Activated CD4-positive, CD25-positive, alpha-beta regulatory T cell treated with anti-CD3 and anti-CD28 coated beads, Interleukin-2, amount 50 U/mL, for 16 hours (primary cell): ENCODE measurements at places on chromosomes 12 and 14.

DNA sequence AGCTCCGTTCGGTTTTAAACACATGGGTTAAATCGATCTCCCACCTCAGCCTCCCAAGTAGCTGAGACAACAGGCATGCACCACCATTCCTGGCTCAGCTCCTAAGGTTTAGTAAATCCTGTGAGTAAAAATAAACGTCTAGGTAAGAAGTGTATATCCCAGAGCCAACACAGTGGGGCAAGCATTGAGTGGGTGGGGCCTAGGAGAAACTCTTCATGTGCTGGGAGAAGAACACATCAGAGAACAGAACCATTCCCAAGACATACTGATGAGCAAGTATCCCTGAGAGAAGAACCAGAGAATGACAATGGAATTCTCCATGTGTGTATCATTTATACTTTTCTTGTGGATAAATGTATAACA is 86.3 kb downstream of the SEC23A start:
- DNase-seq: no peak

- no peak for DNase-seq
Measured at GRCh38 chr14:51724650-51725049, 72.9 kb downstream of the FRMD6 start.

GRCh38 chr12:22064968-22065367 is 18.9 kb downstream of the CMAS start:
- no peak for DNase-seq

DNA sequence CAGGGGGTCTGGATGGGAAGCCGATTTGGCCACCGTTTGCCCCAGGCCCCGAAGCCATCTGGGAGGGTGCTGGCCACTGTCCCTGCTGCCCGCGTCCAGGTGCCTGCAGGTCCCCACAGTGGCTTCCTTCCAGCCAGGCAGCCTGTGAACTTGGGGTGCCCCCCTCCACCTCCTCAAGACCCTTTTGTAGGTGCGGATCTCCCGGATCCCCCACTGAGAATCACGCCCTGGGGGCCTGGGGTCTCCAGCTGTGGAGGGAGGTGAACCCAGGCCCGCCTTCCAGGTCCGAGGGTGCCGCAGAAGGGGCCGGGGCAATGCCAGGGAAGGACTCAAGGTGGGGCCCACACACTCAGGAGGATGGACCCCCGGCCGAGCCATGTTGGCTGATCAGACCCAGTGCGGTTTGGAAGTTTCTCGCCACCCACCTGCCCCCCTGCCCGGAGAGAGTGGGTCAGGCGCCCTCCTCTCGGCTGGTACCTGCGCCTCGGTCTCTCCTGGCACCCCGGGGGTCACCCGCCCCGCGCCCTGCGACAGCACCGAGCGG is 1.7 kb downstream of the MMP17 start:
- no peak for DNase-seq

DNA sequence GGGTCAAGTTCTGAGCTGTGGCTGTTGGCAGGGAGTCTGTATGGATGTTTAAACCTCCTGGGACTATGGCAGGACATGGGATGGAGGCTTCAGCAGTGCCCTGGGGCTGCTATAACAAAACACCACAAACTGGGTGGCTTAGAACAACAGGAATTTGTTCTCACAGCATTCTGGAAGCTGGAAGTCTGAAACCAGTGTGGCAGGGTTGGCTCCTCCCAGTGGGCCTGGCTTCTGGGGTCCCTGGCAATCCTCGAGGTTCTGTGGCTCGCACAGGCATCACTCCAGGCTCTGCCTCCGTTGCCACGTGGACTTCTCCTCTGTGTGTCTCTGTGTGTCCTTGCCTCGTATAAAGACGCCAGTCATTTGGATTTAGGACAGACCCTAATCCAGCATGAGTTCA is 39.9 kb downstream of the FZD10 start:
- DNase-seq: no peak

DNA sequence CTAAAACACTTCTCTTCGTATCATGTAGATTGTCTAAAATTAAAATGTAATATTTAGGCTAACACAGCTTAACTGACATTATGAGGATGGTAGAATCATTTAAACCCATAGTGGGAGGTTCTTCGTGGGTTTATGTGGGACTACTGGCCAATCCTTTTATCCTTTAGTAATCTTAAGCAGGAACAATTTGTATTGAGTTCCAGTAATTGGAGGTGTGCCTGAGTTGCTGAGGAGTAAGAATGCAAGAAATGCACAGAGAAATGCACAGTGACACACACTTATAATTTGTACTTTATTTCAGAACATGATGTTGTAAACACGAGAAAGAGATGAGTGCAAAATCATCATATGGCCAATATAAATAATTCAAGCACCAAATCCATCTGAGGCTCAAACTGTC is 22.3 kb downstream of the OTOGL start:
- DNase-seq: no peak

DNA sequence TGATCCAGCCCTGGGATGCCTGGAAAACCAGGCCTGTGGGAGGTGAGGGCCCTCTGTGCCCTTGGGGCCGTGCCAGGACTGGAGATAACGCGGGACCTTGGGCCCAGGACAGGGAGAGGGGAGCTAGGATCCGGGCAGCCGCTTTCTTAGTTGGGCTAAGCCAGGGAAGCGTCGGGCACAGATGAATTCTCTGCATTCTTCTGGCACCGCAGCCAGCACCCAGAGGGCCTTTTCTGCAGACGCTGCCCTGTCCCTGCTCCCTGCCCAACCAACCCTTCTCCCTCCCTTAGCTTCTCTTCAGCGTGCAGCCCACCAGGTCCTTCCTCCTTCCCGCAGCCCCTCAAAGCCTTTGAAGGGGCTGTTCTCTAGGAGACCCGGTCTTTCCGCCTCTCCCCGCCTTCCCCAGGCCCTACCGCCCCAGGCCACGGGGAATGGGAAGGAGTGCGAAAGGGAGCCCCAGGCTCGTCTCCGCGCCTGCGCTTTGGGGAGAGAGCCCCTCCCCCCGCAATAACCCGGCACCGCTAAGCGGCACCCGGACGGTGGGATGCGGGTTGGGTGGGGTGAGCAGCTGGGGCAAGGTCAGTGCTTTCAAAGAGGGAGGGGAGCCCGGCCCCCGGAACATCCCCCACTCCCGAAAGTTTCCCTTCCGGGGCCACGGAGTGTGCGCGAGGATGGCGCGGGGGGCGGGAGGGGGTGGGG is 663 bp downstream of the NCKAP5L start:
- no peak for DNase-seq

- no peak for DNase-seq
Measured at GRCh38 chr12:27554421-27555186, 30.6 kb downstream of the PPFIBP1 start.

DNA sequence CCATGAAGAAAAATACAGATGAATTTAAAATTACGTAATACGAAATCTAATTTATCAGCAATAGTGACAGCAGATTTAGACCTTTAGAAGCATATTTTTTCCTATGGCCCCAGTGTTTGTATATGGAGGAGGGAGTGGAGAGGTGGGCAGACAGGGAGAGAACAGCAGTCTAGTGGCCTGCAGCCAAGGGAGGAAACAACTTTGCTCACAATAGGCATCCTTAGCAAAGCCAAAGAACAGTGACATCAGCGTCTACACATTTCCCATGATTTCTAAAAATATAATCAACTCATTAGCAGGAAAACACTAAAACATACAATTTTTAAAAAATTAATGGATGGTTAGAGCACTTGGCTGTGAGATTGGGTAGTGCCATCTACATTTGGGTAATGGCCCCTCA is 622.6 kb upstream of the ATP2B1 start:
- no peak for DNase-seq

GRCh38 chr12:85872497-85873091 is 1.5 kb upstream of the NTS start:
- no peak for DNase-seq

DNA sequence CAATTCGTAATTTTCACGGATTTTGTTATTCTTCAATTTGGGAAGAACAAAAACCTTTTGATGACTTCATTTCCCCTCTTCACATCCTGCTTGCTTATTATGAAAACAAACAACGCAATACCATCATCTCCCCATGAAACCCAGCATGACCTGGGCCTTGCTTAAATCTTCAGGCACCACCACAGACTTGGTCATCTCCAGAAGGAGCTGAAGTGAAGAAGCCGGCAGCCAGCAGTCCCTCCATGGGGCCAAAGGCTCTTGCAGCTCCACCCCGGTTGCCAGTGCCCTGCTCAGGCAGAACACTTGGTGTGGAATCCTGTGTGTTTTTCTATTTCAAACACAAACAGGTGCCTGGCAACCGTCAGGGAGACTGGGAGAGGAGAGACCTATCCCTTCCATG is 982.9 kb upstream of the TMEM132C start:
- no peak for DNase-seq

GRCh38 chr12:29024117-29024516 is 125.0 kb upstream of the FAR2 start:
- no peak for DNase-seq

DNA sequence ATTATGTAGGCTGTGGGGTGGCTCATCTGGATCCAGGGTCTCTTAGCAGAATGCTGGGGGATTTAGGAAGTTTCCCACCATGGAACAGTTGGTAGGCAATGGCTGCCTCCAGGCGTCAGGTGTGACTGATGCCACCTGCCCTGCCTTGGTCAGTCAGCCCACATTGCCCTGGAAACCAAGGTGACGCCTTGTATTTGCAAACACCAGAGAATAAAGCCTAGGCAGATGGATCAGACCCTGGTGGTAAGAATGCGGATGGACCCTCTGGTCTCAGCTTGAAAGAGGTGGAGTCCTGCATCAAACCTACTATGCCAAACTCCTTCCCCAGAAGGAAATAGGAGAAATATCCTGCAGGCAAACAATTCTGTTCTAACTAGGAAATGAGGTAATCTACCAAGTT is 38.2 kb downstream of the NCKAP5L start:
- no peak for DNase-seq

- no peak for DNase-seq
Measured at GRCh38 chr14:34710006-34710405, 4.4 kb downstream of the CFL2 start.

- DNase-seq: no peak
Measured at GRCh38 chr12:51950682-51951198, 759 bp upstream of the ACVR1B start.

GRCh38 chr12:51869496-51869865 is 18.4 kb upstream of the ANKRD33 start:
- no peak for DNase-seq

DNA sequence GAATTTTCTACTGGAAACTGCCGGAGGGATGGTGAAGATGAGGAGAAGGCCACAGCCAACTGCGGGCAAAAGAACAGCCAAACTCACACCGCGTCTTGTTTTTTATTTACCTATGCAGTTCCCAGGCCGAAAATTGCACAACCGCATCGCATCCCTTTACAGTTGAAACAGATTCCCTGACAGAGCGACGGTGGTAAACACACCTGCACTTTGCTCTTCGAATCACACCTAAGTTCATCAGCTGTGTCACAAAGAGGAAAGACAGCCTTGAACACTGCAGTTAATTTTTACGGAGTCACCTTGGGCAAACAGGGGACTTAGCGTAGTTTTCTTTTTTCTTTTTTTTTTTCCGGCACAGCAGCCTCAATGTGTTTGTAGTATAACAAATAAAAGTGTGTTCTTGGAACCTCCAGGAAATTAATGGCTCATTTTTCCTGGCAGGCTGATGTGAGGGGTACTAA is 272.0 kb upstream of the DIO3 start:
- no peak for DNase-seq

GRCh38 chr12:76313299-76313698 is 34.9 kb downstream of the BBS10 start:
- DNase-seq: no peak

- DNase-seq: no peak
Measured at GRCh38 chr12:83709899-83710298, 1023.2 kb downstream of the TMTC2 start.

DNA sequence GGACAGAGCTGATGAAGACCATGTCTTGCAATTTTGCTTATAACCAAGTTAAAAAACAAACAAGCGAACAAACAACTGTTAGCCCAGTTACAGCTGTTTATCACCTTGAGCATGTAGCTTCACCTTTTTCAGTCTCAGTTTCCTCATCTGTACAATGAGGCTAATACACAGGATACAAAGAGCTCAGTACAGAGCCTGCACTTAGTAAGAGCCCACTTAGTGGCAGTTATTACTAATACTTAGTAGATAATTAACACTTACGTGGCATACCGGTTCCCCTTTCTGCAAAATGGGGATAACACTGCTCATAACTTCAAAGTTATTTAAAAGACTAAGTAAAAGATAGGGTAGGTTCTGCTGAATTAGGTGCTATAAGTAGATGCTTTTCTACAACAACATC is 228.0 kb downstream of the MON2 start:
- no peak for DNase-seq

GRCh38 chr12:63420206-63420644 is 248.1 kb downstream of the DPY19L2 start:
- DNase-seq: no peak

- DNase-seq: no peak
Measured at GRCh38 chr12:104802208-104802607, 155.9 kb downstream of the SLC41A2 start.

DNA sequence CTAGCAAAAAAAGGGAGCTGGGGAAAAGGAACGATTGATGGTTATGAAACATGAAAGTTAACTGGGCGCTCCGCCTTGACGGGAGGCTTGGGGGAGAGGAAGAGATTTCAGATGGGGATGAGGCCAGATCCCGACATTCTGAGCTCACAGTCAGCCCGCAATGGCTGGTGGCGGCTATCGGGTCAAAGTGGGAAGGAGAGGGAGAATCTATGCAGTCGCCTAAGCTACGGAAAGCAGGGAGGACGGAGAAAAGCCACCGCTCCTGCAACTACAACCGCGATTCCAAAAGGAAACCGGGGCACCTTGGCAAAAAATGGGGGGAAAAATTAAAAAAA is 502 bp downstream of the MPHOSPH9 start:
- DNase-seq: no peak

DNA sequence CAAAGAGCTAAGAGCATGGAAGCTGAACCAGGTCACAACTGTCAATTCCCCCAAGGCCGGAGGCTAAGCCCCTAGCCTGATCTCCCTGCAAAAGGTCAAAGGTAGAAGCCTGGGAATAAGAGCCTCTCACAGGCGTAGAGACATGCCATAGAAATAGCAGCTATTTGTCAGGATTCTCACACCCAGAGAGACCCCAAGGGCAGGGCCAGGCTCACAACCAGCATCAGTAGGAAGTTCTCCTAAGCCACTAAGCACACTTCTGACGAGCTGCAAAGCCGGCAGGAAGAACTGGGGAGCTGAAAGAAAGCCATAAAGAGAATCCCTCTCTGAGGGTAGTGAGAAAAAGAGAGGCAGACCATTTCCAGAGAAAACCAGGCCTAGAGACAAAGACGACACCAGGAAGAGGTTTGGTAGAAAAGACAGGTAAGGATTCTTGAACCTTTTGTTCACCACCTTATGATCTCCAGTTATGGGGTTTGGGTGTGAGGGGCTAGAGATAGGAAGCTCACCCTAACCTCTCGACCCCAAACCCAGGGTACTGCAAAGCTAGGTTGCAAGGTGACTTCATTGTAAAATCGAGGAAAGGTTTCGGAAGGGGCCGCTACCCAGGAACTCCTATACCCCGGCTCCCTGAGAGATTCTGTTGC is 1.0 kb downstream of the SMARCC2 start:
- no peak for DNase-seq

- DNase-seq: no peak
Measured at GRCh38 chr12:11820476-11820875, 171.0 kb downstream of the ETV6 start.

GRCh38 chr12:45883187-45883586 is 107.2 kb downstream of the SCAF11 start:
- no peak for DNase-seq

- DNase-seq: no peak
Measured at GRCh38 chr12:59345406-59345805, 250.4 kb upstream of the SLC16A7 start.
